ENCODE measurements at places on chromosomes 12 and 14.
A peak's percentile ranks its signal among the peaks of the same experiment; 100 is the strongest.

DNA sequence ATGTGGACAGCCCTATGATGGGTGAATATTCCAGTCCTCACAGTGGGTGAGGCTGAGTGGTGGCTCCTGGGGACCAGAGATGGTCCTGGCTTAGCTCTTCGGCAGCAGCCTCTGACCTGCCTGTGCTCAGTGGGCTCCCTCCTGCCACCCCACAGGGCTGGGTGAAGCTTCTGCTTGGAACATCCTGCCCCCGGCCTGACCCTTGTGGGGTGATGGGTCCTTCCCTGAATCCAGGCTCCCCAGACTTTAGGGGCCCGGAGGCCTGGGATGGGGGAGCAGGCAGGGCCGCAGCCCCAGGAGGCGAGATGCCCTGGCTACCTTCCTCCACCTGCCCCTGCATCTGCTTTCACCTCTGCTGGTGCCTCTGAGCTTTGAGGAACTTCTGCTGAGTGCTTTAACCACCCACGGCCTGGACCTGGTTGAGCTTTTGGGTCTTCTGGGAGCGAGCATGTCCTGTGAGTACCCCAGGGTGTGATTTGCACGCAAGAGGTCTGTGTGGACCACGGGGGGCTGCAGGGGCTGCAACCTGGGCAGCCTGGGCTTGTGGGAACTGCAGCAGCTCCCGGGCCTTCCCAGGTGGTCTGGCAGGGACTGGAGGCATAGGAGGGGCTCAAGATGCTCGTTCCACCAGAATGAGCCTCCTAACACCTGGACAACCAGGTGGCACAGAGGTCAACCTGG lies 159.5 kb downstream of the KIF26A start:
- DNase-seq: no peak

DNA sequence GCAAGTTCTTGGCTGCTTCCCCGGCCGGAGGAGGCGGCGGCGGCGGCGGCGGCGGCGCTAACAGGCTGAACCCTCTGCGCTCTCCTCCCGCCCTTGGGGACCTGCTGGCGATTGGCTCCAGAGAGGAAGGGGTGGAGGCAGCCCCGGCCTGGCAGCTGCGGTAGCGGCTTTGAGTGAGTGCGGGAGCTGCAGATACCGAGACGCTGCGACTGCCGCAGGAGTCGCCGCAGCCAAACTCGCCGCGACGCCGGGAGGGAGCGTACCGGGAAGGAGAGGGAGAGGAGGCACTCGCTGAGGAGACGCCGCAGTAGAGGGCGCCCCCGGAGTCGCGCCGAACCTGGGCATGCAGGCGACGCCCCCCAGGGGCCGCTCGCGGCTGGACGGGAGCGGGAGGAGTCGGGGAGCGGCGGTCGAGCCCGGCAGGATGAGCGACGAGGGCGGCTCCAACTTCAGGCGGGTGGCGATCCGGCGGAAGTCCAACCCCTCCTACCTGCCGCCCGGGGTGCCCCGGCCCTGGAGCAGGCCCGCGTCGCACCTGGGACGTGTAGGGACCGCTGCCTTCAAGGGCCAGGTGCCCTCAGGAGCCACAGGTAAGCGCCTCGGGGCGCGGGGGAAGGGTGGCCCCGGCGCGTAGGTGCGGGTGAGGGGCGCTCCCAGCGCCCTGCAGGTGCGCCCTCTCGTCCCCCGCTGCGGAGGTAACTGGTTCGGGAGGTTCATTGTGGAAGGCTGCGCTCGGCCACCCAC lies at the start of gene FGD4:
Gene FGD4, plus strand, starts transcription at position 189 of the 744 bp plus-strand sequence.
- peak; percentile 6 for DNase-seq

GRCh38 chr14:88342980-88343379 lies 19.9 kb upstream of the KCNK10 start:
- no peak for DNase-seq

GRCh38 chr12:74292351-74293194 lies 245.1 kb upstream of the ATXN7L3B start:
- DNase-seq: no peak

DNA sequence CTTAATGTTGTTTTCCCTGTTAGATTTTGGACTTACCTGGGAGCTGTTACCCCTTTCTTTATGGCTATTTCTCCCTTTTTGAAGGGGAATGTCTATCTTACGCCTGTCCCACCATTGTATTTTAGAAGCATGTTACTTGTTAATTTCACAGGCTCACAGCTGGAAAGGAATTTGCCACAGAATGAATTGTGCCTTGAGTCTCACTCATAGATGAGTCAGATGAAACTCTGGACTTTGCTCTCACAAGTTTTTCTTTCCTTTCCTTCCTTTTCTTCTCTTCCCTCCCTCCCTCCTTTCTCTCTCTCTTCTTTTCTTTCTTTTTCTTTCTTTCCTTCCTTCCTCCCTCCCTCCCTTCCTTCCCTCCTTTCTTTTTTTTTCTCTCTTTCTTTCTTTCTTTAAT lies 9.3 kb upstream of the ATF7IP start:
- no peak for DNase-seq

- no peak for DNase-seq
These were observed 51.4 kb downstream of the C14orf132 start for GRCh38 chr14:96090441-96091148.

DNA sequence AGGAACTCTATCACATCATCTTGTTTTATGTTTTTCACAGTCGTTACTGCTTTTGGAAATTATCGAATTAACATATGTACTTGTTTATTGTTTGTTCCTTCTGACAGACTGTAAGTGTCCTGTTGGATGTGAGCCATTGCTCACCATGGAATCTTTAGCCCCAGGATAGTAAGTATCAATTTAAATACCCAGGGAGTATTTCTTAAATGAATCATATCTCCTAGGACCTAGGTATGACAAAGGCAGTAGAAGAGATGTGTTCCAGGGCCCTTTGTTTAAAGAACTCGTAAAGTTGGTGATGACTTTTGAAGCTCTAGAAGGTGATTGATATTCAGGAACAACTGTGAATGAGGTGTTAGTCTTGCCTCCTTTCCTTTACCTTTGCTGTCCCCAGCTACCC lies 30.3 kb upstream of the STRAP start:
- no peak for DNase-seq

DNA sequence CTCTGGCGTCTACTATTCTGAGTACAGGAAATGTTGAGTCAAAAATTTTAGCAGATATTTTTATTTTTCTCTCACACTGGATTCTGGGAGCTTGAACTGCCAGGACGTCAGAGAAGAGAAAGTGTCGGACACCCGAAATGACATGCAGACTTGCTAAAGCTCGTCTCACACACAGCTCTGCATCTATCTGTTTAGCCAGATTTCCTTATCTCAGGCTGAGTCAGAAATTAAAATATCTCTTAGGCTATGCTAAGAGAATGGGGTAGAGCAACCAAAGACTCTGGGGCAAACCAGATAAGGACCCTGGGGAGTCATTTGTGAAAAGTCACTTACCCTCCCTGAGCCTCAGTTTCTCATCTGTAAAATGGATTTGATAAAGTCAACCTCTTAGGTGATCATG lies 1124.1 kb downstream of the VRK1 start:
- no peak for DNase-seq

Data from stimulated activated CD4-positive, alpha-beta T cell treated with anti-CD3 and anti-CD28 coated beads, Interleukin-4, amount 100 ng/mL, for 4 hours (primary cell).